ENCODE measurements at places on chromosomes 3 and 15. TPM values are rescaled to one million over a fixed set of nuclear protein-coding genes. Genes with fewer than 3 reads are reported as not detected.

PPARG gene
- total RNA-seq = 56.0 TPM

IFT80 gene
- total RNA-seq = 16.7 TPM

MESP1 gene
- under 0.01 TPM for total RNA-seq

CFAP44 gene
- 1.3 TPM for total RNA-seq

ROBO2 gene
- not detected for total RNA-seq

TRIP4 gene
- 10.9 TPM for total RNA-seq

GOLGA8G gene
- total RNA-seq = not detected

CAND2 gene
- total RNA-seq = 1.8 TPM

ADAMTS17 gene
- total RNA-seq = under 0.01 TPM

ARPIN gene
- total RNA-seq = 10.7 TPM

TMEM207 gene
- not detected for total RNA-seq

ITIH1 gene
- not detected for total RNA-seq

LRRC2 gene
- under 0.01 TPM for total RNA-seq

ZNF280D gene
- 20.4 TPM for total RNA-seq

RAD51 gene
- total RNA-seq = 3.7 TPM

PLA1A gene
- total RNA-seq = 11.9 TPM
